ENCODE measurements at places on chromosomes 3 and 15.

- H3K27me3 ChIP-seq: peaks cover 81% of the 10 kb centered on the region
- DNase-seq: no peak
- H3K4me1 ChIP-seq: no peaks in the 10 kb centered on the region
- H3K36me3 ChIP-seq: no peaks in the 10 kb centered on the region
These were observed 1.3 kb upstream of the GATA2 start for GRCh38 chr3:128494367-128494650.

DNA sequence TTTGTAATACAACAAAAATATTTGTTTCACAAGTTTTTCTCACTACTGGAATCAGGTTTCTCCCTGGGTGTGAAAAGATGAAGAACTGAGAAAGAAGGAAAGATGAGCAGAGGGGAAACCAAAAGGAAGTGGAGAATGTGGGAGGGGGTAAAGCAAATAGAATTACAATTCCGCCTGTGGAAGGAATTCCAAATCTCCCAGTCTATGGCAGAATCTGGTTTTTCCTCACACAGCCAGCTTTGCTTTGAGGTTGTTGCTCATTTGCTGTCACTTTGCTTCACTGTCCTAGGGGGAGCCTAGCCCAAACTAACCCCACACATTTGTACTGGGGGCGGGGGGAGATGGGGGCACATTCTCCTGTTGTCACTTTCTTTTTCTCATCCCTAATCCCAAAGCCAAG lies 43.9 kb downstream of the RPL22L1 start:
- DNase-seq: no peak
- H3K36me3 ChIP-seq: peaks cover 16% of the 10 kb centered on the region
- peaks cover 13% of the 10 kb centered on the region for H3K4me1 ChIP-seq

DNA sequence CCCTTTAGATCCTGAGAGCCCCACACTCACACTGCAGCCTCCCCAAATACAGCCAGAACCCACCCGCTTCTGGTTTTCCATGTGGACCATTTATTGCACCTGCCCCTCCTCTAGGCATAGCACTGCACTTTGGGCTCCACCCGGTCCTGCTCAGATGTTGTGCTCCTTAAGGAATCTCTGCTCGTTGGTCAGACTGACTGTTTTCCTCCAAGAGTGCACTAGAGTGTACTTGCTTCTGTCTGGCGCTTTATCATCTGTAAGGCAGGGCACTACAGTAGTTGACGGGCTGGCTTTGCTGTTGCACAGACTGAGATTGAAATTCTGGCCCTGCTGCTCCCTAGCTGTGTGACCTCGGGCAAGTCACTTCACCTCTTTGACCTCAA lies 124.1 kb downstream of the CACNA1D start:
- no peak overlapping the region for H3K4me3 ChIP-seq
- H3K27me3 ChIP-seq: no peaks in the 10 kb centered on the region
- H3K4me1 ChIP-seq: no peaks in the 10 kb centered on the region
- H3K36me3 ChIP-seq: no peaks in the 10 kb centered on the region
- no peak overlapping the region for H3K27ac ChIP-seq

- no peak overlapping the region for H3K4me3 ChIP-seq
- H3K4me1 ChIP-seq: peaks cover 3% of the 10 kb centered on the region
- no peaks in the 10 kb centered on the region for H3K36me3 ChIP-seq
These were observed 318.7 kb upstream of the SEMA6D start for GRCh38 chr15:47398594-47398993.

DNA sequence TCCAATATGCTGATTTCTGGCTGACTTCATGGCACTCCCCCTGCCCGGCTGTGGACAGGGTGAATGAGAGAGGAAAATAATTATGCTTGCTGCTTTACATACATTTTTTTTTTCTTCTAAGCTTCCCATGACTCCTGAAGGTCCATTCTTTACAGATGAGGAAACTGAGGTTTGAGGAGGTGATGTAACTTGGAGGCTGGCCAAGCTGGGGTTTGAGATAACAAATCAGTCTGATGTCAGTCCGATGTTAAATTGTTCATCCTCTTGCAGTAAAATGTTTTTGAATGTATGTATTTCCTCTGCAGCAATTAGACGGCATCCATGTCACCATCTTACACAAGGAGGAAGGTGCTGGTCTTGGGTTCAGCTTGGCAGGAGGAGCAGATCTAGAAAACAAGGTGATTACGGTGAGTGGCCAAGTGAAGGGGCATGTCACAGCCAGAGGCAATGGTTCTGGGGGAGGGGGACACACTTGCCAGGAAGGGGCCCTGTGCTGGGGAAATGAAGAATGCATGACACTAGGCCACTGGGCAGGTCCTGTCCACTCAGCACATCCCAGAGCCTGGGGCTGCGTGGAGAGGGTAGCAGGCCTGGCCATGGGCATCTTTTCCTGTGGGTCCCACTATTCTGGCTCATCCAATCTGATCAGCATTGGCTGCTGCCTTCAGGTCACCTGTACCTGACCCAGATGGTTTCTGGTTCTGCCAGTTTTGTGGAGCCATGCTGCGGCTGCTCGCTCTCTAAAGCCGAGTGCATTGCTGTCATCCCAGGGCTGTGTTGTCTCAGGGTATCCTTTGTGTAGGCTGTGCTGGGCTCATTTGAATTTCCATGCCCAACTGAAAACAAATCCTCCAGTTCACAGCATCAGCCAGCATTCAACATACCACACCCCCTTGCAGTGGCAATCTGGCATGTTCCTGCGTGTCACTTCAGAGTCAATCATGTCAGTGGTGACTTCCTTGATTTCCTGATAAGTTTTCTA lies 20.4 kb downstream of the STARD5 start:
- no peak for DNase-seq
- peaks cover 2% of the 10 kb centered on the region for H3K36me3 ChIP-seq
- peaks cover 4% of the 10 kb centered on the region for H3K4me1 ChIP-seq
- H3K27ac ChIP-seq: no peak overlapping the region
- peak overlapping the region; percentile 54 for H3K4me3 ChIP-seq

- no peak overlapping the region for H3K4me3 ChIP-seq
- peaks cover 12% of the 10 kb centered on the region for H3K36me3 ChIP-seq
- H3K4me1 ChIP-seq: no peaks in the 10 kb centered on the region
These were observed 74.7 kb downstream of the SPATA16 start for GRCh38 chr3:173066044-173067004.

DNA sequence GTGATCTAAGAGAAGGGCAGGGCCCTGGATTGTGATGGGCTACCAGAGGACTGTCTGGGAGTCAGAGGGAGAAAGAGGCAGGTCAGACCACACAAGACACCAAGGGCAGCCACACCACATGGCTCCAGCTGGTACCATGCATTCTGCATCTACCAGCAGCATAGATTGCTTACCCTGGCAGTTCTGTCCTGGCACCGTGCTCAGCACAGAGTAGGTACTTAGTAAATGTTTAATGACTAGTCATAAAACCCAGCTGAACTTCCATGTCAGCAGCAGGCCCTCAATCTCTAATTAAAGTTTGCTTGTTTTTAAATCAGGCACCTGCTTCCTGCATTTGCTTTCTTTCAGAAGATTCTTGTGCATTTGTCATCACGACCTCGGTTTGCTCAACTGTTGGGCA lies 77.3 kb upstream of the ATP2B2 start:
- no peak for DNase-seq
- H3K4me1 ChIP-seq: no peaks in the 10 kb centered on the region
- H3K36me3 ChIP-seq: no peaks in the 10 kb centered on the region
- no peak overlapping the region for H3K27ac ChIP-seq

- no peak for DNase-seq
- no peaks in the 10 kb centered on the region for H3K36me3 ChIP-seq
- no peak overlapping the region for H3K27ac ChIP-seq
- H3K4me1 ChIP-seq: no peaks in the 10 kb centered on the region
- H3K27me3 ChIP-seq: no peaks in the 10 kb centered on the region
These were observed 625.5 kb downstream of the NAALADL2 start for GRCh38 chr3:175484666-175485065.

DNA sequence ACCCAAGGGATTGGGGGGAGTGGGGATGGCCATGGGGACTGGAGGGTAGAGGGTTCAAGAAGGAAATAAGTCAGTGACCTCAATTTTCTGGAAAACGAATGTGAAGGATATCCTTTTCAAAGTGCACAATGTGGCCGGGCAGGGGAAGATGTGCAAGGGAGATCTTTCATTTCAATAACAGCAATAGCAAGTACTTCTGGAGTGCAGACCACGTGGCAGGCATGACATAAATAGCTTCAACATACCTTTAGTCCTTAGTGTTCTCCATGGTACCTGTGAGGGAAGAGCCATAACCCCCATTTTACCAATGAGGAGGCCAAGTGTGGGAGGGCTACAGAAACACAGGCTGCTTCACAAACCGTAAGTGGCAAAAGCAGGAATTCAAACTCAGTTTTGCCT lies 138.7 kb downstream of the FOXP1 start:
- no peaks in the 10 kb centered on the region for H3K4me1 ChIP-seq
- no peak for DNase-seq
- H3K27ac ChIP-seq: no peak overlapping the region

DNA sequence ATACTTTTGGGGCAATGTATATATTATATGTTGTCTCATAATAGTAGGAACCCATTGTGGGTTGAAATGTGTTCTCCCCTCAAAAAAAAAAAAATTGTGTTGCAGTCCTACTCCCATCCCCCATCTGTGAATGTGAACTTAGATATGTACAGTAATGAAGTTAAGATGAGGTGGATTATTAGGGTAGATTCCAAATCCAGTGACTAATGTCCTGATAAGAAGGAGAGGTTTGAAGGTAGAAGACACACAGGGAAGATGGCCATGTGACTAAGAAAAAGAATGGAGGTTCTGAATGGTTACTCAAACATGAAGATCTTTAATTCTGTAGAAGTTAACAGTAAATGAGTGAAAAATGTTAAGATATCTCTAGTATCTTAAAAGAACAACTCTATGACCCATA lies 3.0 kb upstream of the ATOSA start:
- H3K4me3 ChIP-seq: no peak overlapping the region
- H3K4me1 ChIP-seq: no peaks in the 10 kb centered on the region
- no peaks in the 10 kb centered on the region for H3K36me3 ChIP-seq
- H3K27me3 ChIP-seq: no peaks in the 10 kb centered on the region

All from H9 (cell line).